CD14-positive monocyte (primary cell): ENCODE measurements at places on chromosomes 3 and 15. TPM values are rescaled to one million over a fixed set of nuclear protein-coding genes. Genes with fewer than 3 reads are reported as not detected.

DNA sequence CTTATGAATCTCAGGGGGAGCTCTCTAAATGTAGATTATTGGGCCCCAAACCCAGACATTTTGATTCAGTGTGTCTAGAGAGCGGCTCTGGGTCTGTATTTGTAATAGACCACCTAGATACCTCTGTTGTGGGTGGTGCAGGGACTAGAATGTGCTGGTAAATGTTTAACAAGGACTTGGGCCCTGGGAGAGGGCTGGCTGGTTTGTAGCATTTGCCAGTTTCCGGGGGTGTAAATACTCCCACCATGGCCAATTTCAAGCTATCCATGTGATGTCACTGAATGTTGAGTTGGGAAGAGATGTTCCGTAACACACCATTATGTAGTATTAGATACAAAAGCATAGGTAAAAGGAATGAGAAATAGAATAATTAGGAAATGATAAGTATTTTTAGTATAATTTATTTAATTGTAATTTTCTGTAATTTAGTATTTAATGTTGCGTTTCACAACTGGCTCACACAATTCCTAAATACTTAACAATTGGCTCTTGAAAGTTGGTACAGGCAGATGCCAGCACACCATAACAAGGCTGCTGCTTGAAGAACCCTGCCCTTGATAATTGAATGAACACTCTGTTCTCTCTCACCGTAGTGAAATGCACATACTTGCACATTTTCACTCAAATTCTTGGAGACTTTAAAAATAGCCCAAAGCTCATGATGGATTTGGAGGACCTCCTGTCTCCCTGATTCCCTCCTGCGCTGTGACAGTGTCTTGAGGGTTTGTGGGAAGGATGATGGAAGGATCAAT, 359.2 kb upstream of the PROK2 start:
- no peak for DNase-seq

GRCh38 chr15:71212146-71212545, 96.9 kb downstream of the THSD4 start:
- no peak for DNase-seq

DNA sequence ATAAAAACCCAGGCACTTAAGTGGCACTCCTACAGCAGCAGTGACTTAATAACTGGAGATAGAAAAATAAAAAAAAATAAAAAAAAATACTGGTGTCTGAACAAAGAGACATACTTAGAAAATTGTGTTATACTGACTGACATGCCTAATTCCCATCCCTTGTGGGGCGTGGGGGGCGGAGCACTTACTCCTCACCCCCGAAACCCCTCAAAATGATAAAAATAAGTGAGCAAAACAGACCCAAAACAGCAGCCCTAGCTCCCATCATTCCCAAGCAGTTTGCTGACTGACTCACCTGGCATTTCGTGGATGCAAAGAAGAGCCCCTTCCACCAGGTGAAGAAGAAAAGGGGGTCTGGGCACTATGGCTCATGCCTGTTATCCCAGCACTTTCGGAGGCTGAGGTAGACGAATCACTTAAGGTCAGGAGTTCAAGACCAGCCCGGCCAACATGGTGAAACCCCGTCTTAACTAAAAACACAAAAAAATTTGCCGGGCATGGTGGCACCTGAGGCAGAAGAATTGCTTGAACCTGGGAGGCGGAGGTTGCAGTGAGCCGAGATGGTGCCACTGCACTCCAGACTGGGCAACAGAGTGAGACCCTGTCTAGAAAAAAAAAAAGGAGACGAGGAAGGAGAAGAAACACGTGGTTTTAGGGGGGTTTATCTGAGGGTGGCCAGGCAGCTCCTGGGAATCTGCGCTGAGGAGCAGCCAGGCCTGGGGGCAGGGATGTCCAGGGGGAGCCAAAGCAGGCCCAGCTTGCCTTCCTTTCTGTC, 50.8 kb upstream of the BLM start:
- no peak for DNase-seq

The CHRFAM7A gene
- 2.6 and 3.8 TPM in 2 replicates for polyA plus RNA-seq

DNA sequence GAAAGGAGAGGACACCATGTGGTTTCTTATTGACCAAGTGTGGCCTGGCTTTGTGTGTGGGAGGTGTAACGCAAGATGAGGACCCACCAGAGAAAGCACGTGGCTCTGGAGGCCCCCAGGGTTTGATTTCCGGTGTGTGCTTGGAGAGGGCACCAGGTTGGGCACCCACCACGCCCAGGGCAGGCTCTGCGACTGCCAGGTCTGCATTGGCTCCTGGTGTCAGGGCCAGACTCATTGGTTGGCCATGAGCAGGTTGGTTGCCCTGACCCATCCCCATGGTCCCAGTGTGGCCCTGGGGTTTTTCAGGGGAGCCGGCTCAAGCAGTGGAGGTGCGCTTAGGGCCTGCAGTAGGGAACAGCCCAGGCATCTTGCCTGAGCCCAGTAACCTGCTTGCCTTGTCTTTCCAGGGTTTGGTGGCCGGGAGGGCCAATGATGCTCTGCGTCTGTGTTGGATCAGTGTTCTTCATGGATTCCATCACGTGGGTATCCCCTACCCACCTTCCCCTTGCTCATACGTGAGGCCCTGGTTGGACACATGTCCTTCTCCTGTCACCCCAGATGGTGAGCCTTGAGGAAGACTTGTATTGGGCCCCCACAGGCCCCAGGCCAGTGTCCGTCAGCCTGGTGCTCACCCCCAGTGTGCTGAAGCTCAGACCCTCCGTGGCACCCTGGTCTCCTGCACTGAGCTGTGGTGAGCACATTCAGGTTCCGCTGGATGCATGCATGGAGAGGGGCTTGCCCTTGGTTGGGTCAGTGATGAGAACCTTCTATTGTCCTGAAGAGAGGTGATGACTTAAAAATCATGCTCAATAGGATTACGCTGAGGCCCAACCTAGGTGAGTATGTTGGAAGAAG, 193.9 kb downstream of the UBE3A start:
- no peak for DNase-seq

DNA sequence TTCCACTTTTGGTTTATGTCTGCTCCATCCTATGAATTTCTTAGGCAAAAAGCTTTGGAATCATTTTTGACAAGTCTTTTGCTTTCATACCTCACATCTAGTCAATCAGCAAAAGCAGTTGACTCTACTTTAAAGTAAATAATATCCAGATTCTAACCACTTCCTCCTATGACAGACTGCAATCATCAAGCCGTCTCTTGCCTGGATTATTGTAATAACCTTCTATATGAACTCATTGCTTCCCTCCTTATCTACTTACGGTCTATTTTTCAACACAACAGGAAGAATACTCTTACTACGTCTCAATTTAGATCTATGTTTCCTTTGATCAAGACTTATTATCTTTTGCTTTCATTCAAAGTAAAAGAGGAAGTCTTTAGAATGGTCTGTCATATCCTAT, 20.7 kb downstream of the CLDN1 start:
- DNase-seq = no peak

DNA sequence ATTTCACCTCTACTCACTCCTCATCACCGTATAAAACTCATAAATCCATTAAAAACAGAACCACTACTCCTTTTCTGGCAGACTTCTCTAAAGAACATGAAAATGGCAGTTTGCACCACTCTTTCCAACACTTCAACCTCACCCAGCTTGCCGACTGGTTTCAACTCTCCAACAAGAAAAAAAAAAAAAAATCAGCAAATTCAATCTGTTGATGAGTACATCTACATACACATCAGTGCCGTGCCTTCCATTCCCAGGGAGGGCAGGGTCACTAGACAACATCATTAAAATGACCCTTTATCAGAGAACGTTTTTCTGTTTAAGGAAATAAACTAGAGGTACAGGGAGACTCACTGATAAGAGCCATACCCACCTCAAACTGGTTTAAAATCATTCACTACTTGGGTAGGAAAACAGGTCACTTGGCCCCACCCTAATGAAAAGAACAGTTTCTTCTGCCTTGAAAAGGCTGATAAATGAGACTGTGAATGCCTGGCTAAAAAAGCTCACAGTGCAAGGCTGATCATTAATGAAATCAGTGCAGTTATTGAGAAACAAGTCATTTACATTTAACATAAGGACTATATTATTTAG, 6.0 kb downstream of the ANXA2 start:
- DNase-seq = no peak

The CBLB gene
- 4.4 and 8.1 TPM in 2 replicates for polyA plus RNA-seq

DNA sequence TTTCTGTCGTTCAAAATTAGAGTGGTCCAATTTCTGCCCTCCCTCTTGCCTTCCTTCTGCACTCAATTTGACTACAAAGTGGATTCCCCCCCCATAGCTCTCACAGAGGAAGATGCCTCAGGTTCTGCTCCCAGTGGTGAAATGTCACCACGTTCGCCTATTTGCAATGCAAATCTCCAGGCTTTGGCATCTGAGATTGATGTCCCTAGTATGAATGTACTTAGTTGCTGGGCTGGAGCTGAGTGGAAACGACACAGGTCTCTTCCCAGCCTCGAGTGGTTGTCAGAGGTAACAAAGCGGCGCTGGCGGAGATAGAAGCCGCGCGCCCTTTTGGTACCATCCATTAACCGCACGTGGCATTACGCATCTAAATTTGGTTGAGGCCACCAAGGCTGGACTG, 860.1 kb downstream of the MCTP2 start:
- DNase-seq = no peak

DNA sequence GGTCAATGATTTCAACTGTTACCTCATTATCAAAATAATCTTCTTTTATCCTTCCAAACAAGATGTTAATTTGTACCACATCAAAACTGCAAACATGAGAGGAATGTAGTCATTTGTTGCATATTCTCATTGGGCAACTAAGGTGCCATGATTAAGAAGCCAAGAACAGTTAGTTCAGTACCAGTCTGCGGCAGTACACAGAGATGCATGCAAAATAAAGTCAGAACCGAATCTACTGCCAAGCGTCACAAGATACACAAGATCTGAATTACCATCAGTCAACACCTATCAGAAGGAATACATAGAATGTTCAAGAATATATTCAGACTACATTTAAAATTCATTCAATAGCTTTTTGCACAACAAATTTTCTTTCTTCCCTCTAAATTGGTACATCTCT, 127.6 kb upstream of the SPATA12 start:
- no peak for DNase-seq

DNA sequence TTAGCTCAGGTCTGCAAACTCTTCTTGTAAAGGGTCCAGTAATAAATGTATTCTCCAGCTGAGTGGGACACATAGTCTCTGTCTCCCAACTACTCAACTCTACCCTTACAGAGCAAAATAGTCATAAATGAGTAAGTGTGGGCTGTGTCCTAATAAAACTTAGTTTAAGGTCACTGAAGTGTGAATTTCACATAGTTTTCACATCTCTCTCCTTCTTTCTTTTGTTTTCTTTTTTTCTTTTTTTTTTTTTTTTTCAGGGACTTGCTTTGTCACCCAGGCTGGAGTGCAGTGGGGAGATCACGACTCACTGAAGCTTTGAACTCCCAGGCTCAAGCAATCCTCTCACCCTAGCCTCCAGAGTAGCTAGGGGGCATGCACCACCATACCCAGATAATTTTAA, 1.9 kb upstream of the ACTL6A start:
- DNase-seq = no peak
